Activated CD4-positive, alpha-beta T cell treated with anti-CD3 and anti-CD28 coated beads for 24 hours (primary cell): ENCODE measurements at places on chromosomes 12 and 14.

- no peak for DNase-seq
Measured at GRCh38 chr12:93758801-93759373, 81.7 kb downstream of the CRADD start.

- no peak for DNase-seq
Measured at GRCh38 chr12:16184681-16185080, 92.8 kb downstream of the SLC15A5 start.

DNA sequence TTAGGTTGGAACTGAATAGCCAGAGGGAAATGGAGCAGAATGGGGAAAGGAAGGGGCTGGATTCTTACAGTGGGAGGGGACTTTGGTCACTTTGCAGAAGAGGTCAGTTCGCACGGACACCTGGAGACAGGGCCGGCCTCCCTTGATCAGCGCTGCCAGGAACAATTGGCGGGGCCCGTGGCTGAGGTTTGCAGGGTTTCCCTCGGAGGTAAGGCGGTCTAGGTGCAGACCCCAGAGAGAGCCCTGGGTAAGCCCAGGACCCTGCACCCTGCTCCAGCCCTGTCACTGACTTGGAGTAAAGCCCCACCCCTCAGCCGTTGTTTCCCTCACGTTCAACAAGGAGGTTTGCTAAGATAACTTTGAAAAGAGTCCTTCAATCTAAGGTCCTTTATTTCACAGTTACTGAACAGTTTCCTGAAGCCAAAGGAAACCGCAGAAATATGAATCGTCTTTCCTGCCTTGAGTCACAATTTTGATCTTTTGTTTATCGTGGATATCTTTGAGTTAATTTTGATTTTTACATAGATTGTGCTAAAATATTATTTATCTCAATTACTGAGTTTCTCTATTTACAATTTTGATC is 231.4 kb upstream of the RTL1 start:
- no peak for DNase-seq

- no peak for DNase-seq
Measured at GRCh38 chr12:82912406-82912805, 225.7 kb downstream of the TMTC2 start.

DNA sequence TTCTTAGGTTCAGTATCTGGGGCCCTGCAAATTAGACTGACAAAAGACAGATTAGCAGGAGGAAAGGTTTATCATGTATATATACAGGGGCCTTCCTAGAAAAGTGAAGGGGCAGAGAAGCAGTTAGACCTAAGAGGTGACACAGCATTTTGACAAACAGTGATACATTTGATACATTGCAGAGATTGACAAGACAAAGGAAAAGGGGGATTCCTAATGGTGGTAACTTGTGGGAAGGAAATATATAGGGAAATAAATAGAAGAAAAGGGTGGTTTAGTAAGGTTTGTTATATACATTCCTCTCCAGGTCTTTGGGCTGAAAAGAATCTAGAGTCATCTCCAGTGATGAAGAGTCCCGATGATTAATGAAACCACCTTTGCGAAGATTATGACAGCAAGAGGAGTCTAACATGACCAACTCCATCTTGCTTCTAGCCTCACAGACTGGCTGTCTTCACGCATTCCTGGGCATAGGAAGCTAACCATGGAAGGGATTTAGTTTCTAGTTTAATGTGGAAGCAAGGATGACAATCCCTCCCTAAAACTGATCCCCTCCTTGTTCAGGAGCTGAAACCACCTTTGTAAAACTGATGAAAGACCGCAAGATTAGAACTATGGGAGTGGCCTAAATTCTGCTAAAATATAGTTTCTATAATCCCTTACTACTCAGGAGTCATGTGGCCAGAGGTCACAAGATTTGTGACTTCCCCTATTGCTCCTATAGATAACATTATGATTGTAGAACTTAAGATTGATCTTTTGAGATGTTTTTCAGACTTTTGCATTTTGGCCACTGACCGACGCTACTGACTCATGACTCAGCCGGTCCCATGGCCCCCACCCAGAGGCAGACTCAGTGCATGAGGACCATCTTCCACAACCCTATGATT is 31.1 kb upstream of the CPM start:
- no peak for DNase-seq

DNA sequence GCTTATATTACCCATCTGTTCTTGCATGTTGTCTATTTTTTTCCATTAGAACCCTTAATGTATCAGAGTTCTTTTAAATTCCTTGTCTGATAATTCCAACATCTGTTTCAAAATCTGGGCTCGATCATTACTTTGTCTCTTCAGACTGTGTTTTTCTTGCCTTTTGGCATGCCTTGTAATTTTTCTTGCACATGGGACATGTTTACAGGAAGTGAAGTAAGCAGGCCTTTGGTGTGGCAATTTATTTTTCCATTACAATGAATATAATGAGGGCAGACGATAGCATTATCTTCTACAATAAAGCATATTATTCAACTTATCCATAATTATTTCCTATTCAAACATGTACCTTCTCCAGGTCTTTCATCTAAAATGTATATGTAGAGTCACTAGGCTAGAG is 48.3 kb downstream of the STXBP6 start:
- DNase-seq: no peak
